C1 segment of cervical spinal cord (tissue), 14 donors: ENCODE measurements at places on chromosomes 6 and 20.

DNA sequence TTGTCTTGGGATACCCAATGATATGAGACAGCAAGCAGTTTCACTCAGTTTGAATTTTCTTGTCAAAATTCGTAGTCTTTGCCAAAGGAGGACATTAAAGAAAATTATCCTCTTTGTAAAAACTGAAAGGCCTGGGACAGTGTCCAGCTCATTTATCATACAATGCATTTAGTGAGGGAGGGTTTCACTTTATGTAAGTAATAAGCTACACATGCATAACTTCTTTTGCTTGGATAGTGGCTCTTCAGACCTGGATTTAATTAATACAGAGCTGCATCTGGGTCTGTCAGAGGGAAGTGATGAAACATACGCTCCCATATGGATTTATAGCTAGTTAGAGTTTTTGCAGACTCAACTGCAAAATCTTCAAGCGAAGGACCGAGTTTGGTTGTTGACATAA, 175.6 kb downstream of the PHACTR1 start:
- DNase-seq: no peak

DNA sequence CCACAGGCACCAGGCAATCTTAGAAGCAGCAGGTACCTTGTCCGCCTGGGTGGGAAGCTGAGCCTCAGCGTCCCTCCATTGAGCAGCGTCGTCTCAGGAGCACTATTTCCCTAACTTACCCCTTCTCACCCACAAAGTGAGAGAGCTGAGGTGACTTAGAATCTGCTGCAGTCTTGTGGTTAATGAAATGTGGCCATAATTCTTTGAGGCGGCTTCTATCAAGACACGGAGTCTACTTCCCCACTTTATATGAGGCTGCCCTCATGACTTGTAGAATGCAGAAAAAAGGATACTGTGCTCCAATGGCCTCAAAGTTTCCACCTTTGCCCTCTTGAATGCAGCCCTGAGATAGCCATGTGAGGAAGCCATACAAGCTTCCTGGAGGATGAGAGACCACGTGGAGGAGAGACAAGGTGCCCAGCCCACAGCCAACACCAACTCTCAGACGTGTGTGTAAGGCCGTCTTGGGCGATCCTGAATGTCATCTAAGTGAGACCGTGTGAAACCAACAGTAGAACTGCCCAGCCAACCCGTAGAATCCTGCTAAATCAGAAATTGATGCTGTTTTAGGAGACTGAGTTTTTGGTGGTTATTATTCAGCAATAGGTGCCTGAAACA, 9.1 kb upstream of the TAGAP start:
- no peak for DNase-seq

GRCh38 chr20:14245368-14245970, 91.9 kb downstream of the FLRT3 start:
- DNase-seq: no peak

GRCh38 chr6:117359581-117359980, 66.2 kb downstream of the ROS1 start:
- DNase-seq: no peak

DNA sequence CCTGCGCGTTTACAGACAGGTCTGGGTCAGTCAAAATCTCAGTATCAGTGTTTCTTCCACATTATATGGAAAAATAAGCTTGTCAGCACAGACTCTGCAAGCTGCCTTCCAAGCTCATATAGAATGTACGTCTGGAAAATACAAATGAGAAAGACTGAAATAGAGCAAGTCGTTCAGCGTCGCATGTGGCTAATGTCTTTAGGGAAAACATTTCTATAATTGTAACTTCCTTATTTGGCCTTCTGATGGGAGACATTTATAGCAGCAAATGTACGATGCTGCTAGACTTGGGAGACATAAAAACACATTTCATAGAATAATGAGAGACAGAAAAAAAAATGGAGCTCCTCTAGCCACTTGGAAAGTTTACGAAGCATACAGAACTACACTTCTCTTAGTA, 122.2 kb downstream of the KIF16B start:
- DNase-seq: no peak

DNA sequence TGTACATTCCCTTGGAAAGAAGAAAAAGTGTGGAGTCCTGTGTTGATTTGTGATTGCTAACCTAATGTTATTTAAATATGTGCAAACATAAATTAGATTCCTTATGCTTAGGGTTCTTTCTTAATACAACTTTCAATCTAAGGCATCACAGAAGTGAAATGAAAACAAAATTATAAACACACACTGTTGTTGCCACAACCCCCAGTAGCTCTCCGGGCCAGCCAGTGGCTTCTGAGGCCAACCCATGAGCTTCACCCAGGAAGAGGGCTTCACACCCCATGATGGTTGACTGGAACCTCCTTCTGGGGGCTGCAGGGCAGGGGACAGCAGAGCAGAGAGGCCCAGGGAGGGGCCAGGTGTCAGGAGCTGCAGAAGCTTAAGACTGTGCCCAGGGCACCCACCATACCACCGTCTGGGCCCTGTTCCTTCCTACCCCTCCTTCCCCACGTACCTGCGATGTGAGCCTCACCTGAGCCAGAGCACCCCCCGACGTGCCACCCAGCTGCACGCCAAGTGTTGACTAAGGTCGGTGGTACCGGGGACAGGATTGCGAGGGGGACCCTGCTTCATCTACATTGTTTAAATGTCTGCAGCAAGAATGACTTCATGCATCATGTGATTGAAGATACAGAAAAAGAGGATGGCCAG, 110.5 kb downstream of the FAM120B start:
- no peak for DNase-seq

GRCh38 chr20:64142590-64142989, 21.7 kb upstream of the MYT1 start:
- DNase-seq: no peak

DNA sequence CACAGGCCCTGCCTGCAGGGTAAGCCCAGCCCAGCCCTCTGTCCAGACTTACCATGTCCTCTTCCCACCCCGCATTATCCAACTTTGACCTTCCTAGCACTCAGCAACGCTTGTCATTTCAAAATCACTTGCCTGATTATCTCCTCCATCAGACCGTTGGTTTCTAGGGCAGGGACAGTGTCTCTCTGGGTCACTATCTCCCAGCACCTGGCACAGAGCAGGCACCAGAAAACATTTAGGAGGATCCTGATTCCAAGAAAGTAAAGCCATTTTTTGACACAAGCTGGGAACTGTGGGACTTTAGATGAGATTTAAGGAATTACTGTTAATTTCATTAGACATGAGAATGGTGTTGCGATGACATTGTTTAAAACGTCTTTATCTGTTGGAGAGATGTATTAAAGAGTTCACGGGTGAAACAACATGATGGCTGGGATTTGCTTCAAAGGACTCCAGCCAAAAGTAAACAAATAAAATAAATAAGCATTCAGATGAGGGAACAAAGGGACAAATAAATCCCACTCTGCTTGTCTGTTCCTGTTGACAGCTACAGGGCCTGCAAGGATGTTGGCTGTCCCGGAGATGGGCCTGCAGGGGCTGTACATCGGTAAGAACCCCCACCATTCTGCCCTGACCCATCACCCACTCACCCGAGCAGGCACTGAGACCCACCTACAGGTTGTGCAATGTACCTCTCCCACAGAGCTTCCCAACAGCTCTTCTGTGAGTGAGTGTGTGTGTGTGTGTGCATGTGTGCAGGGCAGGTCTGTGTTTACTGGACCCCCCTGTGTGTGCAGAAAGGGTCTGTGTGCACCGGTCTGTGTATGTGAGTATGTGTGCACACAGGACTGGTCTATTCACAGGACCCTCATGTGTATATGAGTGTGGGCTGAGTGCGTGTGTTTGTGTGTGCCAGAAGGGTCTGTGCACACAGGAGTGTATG, 5.9 kb downstream of the HSPA12B start:
- no peak for DNase-seq

DNA sequence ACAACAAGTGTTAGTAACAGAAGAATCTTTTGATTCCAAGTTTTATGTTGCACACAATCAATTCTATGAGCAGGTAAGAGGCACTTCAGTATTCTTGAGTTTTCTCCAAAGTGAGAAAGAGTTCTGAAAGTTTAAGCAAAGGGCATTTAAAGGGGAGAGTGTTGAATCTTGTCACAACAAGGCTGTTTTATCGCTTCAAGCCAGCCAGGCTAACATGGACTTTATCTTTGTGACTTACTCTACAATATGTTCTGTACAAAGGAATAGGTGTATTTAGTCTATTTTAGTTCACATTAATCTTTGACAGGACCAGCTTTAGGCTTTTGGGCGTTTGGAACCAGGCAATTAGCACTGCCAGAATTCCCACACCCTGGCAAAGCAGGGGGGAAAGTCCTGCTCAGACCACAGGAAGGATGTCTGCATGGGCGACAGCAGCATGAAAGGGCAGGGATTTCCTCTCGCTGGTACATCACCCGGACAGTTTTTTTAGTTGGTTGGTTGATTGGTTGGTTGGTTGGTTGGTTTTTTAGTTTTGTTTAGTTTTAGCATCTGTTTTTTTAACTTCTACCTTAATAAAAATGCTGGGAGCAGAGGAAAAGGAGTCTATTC, 395.4 kb upstream of the SOX4 start:
- no peak for DNase-seq
